ENCODE measurements at places on chromosomes 6 and 20. TPM values are rescaled to one million over a fixed set of nuclear protein-coding genes. Genes with fewer than 3 reads are reported as not detected.
A peak's percentile ranks its signal among the peaks of the same experiment; 100 is the strongest.

- DNase-seq, result no peak
These were observed 71.3 kb upstream of the STXBP5 start for GRCh38 chr6:147132889-147133288.

DNA sequence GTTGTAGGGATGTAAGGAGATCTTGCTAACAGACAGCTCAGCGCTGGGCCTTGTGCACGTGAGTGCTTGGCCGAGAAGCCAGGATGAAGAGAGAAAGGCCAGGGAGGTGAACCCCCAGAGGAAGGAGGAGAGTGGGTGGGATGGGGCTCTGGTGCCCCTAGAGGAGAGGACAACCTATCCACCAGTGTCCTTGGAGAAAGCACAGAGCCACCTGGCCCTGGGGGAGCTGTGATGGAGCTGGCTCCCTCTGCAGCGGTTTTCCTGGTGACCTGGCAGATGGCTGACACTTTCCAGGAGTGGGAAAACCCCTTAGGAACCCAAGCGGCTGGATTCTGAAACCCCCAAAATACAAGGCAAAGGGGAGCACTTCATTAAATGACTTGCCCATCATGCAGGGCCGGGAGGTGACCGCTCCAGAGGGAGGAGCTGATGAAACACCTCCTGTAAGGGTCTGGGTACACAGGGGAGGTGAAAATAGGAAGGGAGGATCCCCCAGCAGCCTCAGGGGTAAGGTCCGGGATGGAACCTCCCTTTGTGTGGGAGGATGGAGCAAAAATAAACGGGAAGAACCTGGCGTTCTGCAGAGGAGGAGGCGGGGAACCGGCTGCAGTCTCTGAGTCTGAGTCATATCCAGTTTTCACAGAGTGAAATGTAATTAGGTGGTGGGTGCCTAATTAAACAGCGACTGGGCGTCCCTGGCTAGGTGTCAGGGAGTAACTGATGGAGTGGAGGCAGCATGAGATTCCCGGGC is 80.4 kb downstream of the SULF2 start:
- no peak for DNase-seq

GRCh38 chr6:25366903-25367545 is 87.8 kb downstream of the CARMIL1 start:
- no peak for DNase-seq

The SPATS1 gene
- polyA plus RNA-seq, result not detected

The C2 gene
- polyA plus RNA-seq, result 3.3 TPM

GRCh38 chr6:23036406-23036983 is 467.1 kb downstream of the HDGFL1 start:
- peak; percentile 21 for DNase-seq

GRCh38 chr6:131023834-131024504 is 39.1 kb downstream of the EPB41L2 start:
- DNase-seq, result no peak

Data from renal pelvis (tissue), 12 donors.